ENCODE measurements at places on chromosomes 7 and 10.

GRCh38 chr7:140059273-140060242, 3.2 kb downstream of the PARP12 start:
- peak; percentile 27 for ATAC-seq

- ATAC-seq = no peak
Observed at GRCh38 chr7:89857767-89858166, 296.5 kb upstream of the STEAP1 start.

GRCh38 chr10:3393958-3394357, 221.4 kb upstream of the PITRM1 start:
- no peak for ATAC-seq

DNA sequence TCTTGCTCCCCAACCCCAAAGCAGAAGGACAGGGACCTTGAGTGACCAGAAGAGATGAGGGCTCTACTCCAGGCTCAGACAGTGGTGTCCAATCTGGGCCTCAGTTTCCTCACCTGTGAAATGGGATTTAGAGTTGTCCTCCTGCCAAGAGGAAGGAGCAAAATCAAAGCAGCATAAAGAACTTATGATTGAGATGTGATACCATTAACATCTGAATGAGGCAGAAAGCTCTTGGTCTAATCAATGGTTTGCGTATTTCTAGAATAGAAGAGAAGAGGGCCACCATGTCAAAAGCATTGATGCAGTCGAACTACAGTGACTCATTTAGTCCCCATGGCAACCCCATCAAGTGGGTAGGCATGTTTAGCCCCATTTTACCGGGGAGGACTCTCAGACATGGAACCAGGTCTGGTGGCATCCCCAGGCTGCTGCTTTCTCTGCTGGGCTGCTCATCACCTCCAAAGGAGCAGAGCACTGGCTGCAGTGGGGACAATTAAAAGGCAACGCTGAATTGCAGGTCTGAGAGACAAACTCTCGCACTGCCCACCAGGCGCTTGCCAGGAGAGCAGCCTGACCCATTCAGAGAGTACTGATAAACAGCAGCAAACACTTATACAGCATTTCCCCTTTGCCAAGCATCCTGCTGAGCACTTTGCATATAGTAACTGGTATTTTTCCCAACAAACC, 175.9 kb downstream of the NEURL1 start:
- no peak for ATAC-seq

- ATAC-seq = peak; percentile 35
Observed at GRCh38 chr7:148973256-148973655, 55.0 kb downstream of the PDIA4 start.

DNA sequence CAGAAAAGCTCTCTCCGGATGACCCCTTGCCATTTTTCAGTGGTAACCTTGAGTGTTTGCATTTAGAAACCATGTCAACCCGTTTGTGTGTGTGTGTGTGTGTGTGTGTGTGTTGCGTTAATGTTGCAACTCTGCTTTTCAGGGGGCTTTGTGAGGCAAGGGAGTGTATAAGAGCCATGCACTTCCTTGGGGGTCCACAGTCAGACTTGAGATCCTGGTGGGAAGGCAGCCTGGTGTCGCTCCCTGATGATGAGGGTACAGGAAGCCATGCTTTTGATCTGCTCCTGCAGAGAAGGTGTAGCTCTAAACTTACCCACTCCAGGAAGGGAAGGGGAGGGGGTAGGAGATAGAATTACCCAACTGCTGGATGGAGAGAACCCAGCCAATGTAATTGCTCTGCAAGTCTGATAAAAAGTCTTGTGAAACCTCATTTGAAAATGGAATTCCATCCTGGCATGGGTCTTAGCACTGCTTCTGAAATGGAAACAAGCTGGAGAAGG, 10.7 kb downstream of the GRK5 start:
- no peak for ATAC-seq

DNA sequence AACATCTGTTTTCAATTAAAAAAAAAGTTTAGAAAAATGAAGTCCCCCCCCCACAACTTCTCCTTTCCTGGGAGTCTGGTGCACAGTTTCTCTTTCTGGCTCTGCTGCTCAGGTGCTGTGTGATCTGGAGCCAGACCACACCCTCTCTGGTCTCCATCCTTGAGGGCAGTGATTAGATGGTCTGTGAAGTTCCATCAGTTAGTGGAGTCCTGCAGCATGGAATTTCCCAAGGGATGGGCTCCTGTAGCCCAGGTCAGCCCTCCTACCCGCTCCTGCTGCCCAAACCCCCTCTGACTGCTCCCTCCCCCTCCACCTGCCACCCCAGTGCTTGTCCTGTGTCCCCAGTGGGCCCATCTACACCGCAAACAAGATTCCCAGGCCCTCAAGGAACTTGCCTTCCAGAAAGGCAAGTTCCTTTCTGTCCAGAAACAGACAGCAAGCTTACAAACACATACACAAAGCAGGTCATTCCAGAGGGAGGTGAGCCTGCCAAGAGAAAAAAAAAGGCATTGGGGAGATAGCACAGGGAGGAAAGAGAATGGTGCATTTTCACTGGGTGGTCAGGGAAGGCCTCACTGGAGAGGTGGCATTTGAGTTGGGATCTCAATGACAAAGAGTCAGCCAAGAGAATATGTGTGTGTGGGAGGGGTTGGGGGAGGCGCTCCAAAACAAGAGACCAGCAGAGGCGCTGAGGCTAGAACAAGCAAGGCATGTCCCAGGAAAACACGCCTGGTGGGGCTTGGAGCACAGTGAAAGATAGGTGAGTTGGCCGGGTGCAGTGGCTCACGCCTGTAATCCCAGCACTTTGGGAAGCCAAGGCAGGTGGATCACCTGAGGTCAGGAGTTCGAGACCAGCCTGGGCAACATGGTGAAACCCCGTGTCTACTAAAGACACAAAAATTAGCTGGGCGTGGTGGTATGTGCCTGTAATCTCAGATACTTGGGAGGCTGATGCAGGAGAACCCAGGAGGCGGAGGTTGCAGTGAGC, 49.5 kb upstream of the SLC29A3 start:
- ATAC-seq = peak; percentile 22
